A549 (cell line): ENCODE measurements at places on chromosomes 11 and 22.

DNA sequence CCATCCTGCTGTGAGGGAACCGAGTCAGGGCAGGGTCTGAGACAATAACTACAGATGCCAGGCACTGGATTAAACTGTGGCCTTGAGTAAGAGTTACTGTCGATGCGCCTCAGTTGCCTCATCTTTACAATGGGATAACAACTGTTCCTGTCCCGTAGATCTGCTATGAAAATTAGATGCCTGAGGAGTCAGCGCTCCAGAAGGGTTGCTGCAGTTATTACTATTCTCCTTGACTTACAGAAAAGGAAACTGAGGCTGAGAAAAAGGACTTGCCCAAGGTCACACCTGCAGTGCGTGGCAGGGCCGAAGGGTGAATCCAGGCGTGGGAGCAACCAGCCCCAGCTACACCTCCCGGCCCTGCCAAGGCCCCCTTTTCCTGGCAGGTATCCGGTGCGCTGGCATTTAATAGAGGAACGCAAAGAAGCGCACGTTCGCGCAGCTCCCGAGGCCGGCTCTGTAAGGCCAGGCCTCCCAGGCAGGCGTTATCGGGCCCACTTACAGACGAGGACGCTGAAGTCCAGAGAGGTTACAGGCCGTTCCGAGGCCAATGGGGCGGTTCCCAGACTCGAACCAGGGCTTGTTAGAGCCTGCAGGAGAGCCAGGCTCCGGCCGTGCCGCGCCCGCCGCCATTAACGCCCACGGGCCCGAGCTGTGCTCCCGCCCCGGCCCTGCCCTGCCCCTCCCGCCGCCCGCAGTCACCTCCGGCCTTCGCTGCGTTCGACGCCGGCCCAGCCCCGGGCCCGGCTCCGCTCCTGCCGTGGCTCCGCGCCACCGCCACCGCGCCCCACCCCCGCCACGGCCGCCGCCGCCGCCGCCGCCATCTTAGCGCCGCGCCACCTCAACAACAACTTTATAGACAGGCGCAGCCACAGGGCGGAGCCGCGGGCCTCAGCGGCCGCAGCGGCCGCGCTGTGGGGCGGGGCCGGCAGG, at the start of gene C11orf68:
C11orf68 (minus strand) TSS at position 852 of the 930 bp plus-strand sequence; CDS start at position 821, 31 bp downstream.
- DNase-seq = no peak

GRCh38 chr22:25419247-25420113, 145.0 kb upstream of the GRK3 start:
- no peak for DNase-seq

- DNase-seq = no peak
Observed at GRCh38 chr22:39645532-39645931, 75.0 kb downstream of the CACNA1I start.

DNA sequence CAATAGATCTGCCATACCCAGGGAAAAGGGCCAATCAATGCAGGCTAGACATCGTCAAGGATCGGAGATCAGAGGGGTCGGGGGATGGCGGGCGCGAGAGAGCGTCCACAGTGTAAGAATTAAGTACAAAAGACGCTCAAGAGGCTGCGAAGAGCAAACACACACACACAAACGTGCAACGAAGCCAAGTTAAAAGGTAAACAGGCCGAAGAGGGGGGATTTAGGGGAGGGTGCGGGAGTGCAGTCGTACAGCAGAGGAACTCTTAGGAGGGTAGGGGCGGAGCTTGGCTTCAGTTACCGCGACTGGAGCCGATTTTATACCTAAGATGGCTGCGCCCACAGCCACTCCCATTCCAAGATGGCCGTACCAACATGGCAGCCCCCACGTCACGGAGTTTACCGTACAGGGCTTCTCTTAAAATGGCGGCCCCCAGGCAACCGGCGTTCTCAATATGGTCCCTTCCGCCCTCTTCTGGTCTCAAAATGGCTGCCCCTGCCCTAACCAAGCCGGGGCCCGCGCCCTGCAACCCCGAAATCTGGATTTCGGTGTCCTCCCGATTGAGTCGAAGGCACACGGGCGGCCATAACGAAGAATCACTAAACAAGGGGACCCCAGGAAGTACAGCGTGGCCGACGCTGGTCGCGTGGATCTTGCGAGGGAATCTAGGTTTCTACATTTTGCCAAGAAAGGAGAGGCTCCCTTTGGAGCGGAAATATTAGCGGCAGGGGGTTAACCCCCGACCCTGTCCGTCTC, 1.9 kb downstream of the GNG3 start:
- peak; percentile 98 for DNase-seq

- DNase-seq = no peak
Observed at GRCh38 chr11:134753771-134754520, 341.9 kb upstream of the B3GAT1 start.

GRCh38 chr11:93728792-93729128, 12.5 kb downstream of the TAF1D start:
- no peak for DNase-seq
